ENCODE measurements at places on chromosomes 16 and 17.

DNA sequence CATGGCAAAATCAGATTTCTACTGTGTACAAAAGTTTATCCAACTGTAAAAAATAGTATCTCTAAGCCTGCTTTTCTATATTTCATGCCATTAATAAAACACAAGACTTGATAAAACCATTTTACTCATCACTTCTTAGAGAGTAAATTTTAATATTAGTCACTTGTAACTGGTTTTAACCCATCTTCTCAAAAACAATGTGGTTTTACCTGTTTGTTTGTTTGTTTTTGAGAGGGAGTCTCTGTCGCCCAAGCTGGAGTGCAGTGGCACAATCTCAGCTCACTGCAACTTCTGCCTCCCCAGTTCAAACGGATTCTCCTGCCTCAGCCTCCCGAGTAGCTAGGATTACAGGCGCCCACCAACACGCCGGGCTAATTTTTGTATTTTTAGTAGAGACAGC is 32.1 kb downstream of the UBE2G1 start:
- DNase-seq: no peak

DNA sequence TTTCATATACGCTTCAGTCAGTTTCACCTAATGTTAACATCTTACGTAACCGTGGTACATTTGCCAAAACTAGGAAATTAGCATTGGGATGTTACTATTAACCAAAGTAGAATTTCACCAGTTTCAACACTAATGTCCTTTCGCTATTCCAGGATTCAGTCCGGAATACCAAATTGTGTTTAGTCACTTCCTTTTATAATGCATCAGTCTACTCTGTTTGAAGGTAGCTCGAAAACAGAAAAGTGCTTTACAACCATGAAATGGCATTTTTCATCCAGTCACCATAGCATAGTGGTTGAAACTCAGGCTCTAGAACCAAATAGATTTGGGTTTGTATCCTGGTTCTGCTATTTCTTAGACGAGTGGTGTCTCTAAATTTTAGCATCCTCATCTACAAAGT is 29.4 kb downstream of the AP2B1 start:
- DNase-seq: no peak

DNA sequence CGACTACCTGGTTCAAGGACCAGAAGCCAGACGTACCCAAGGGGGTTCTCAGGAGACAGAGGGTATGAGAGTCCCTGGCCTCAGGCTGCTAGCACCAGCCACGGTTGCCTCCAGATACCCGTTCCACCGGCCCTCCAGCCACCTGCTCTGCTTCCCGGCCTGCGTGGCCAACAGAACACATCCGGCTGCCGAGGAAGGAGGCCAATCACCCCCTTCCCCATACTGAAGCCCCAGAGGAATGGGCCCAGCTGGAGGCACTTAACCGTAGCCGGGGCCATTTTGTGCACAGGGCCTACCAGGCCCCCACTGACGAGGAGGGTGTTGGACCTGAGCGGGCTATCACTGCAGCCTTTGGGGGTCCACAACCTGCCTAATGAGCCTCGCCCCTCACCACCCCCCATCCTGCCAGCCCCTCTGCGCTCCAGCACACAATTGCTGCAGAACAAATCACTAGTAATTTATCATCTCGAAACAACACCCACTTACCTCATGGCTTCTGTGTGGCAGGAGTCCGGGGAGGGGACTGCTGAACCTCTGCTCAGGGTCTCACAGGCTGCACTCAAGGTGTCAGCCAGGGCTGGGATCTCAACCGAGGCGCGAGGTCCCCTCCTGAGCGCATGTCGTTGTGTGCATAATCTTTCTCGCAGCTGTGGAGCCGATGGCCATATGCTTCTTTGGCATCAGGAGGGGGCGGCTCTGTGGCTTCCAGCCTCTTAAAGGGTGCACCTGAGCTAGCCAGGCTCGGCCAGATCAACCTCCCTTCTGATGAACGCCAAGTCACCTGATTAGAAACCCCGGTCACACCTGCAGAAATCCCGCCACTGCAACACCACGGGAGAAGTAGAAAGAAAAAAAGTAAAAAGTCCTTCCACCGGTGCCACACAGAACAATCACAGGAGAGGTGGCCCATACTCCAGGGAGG is 10.1 kb upstream of the KREMEN2 start:
- no peak for DNase-seq

DNA sequence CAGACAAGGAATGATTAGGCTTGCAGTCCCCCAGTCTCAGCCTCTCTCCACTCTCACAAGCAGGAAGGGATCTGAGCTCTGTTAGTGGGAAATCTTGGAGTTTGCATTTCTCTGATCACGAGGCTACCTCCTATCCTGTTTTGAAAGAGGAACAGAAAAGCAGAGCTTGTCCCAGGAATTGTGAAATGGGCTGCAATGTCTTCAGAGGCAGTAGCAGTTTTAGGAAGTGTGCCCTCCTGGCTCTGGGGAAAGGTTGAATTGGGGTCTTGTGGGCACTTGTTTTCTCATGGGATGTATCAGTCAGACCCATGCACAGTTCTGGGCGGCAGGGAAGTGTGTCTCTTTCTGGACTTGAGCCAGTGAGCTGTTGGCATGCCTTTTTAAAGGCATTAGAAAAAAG is 22.8 kb downstream of the NUP85 start:
- no peak for DNase-seq

- DNase-seq: no peak
Observed at GRCh38 chr17:61413661-61414126, 14.1 kb downstream of the TBX2 start.

- DNase-seq: no peak
Observed at GRCh38 chr17:74763565-74764387, 12.4 kb downstream of the NAT9 start.

DNA sequence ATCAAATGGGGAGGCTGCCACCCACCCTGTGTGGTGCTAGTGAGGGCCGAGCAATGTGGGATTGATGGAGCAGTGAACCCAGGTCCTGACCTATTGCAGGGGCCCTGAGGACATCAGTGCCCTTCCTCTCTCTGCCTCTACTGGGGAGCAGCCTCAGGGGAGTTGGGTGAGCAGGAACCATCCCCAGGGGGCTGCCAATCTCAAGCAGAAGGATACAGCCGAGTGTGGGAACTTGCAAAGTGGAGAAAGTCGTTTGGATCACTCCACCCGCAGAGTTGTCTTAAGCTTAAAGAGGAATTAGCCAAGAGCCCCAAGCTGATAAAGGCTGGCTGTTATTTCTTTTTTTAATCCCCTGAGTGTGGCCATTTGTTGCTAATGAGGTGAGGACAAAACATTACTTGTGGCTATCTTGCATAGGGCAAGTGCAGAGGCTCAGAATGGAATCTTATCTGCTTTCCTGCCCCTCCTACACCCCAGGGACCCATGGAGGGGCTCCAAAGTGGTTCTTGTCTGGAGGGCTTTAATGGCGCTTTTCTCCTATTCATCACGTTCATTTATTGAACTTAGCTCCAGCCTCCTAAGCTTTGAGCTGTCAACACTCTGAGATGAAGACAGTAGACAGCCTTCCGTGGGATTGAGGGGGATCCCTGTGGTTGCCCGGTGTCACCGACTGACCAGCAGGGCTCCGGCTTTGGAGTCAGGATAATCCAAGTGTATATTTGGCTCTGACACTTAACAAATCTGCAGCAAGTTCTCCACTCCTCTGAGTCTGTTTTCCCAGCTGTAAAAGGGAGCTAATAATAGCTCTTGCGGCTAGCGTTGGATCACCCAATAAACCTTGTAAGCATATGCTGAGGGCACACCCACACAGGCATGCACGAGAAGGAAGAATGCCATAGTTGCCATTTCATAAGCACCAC is 45.1 kb downstream of the MYH11 start:
- DNase-seq: peak; percentile 89

DNA sequence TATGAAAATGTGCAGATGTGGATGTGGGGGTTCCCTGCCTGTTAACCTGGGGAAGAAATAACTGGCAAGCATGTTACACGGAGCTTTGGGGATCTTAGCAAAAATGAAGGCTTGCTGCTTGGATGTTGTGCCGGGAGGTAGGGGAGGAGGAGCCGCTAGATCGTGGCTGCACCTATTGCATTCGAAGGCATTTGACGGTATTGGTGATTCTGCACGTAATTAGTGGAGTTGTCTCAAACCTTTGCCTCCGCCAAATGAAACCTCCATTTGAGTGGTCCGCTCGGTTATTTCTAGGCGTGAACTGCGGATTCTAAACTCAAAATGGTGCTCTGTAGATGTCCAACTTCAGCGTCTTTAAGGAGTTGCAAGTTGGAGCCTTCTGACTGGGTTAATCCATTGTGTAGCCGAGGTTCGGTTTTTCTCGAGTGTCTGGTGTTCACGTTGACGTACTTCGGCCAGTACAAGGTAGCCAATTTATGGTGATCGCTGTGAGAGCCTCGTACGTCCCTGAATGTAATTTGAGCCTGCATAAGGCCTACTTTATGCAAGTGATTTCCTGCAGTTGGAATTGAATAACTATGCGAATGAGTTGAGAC is 1.5 kb downstream of the TNRC6C start:
- peak; percentile 55 for DNase-seq

GRCh38 chr17:6641247-6641863 is 495 bp downstream of the TXNDC17 start:
- no peak for DNase-seq

GRCh38 chr16:80680839-80681238 is 123.6 kb downstream of the CDYL2 start:
- no peak for DNase-seq

DNA sequence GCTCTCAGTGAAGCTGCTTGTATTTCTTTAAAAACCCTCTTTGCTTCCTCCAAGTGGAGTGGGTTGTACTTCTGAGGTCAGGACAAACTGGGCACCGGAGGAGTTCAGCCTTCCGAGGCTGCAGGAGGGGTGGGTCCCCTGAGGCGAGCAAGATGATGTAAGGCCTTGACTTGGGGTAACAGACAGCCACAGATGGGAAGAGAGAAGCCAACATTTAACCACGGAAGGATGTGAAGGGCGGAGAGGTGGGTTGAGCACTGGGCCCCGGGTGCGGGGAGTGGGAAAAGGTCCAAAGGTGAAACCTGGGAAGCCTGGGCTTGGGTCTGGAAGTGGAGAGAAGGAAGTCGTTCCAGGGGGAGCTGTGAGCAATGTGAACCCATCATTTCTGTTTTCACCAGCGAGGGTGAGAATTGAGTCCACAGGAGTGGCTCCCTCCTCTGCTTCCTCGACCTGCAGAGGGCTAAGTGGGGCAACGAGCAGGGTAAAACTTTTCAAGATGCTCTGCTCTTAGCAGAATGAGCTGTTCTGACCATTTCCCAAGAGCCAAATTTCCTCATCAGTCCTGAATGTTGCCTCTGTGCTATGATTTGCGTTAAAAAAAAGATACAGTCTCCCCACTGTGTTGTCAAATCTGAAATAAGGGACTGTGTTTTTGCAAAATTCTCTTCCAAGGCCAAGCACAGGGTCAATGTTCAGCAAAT is 137.7 kb upstream of the CRHR1 start:
- no peak for DNase-seq

- peak; percentile 89 for DNase-seq
Observed at GRCh38 chr16:88773812-88774291, 11.2 kb downstream of the PIEZO1 start.

DNA sequence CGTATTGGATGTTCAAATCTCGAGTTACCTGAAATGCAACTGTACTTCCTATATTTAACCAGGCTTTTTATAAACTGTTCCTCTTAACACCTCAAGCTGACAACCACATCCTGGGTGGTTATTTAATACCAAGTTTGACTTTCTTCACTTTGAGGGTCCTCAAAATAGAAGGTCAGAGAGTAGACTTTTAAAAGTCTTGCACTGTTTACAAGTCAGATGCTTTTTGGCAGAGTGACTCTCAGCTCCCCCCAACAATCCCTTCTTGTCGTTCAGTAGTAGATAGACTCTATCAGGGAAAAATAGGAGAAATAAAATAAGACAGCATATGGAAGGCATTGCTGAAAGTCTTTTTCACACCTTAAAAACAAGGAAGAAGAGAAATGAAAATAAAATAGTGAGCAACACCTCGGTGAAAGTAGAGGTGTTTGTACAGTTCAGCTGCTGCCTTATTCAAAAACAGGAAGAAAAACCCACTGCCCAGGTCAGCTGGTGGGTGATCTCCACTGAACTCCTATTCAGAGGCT is 650.4 kb downstream of the WWOX start:
- DNase-seq: no peak

GRCh38 chr17:30824002-30824355 is 513 bp downstream of the CRLF3 start:
- peak; percentile 41 for DNase-seq

- peak; percentile 85 for DNase-seq
Observed at GRCh38 chr16:72561-73548, at the start of gene RHBDF1. TSS of gene RHBDF1 (minus strand) at chr16:72631. CDS start at chr16:65015, 7,616 bp downstream.

GRCh38 chr17:79272666-79273219 is 198.1 kb downstream of the ENGASE start:
- peak; percentile 7 for DNase-seq

- DNase-seq: no peak
Observed at GRCh38 chr17:51184124-51184523, 17.9 kb downstream of the NME2 start.

DNA sequence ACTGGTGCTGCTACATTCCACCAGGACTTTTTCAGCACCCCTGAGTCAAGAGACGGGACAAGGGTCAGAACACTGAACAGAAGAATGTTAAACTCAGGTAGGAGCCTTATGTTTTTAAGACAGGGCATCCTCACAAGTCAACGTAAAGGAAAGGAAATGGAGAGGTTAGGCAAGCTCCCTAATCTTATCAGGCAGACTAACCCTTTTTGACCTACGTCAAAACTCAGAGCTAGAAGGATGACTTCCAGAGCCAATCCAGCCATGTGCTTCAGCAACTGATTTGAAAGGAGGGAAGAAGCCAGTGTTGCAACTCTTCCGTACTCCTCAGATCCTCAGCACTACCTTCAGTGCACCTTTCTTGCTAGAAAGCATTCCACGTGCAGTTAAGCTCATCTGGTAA is 46.8 kb downstream of the REXO5 start:
- no peak for DNase-seq

GRCh38 chr17:3034578-3034920 is 28.9 kb downstream of the OR1D5 start:
- no peak for DNase-seq

DNA sequence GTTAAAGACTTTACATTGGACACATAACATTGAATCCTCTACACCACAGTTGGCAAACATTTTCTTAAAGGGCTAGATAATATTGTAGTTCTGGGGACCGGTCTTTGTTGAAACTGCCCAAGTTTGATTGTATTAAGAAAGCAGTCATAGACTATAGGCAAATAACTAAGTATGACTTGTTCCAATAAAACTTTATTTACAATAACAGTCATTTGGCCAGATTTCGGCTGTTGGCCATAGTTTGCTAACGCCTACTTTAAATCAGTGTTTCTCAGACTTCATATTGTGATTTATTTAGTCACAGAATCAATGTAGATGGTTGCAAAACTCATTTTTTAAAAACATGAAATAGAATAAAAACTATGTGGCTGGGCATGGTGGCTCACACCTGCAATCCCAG is 531.8 kb downstream of the XYLT1 start:
- no peak for DNase-seq

DNA sequence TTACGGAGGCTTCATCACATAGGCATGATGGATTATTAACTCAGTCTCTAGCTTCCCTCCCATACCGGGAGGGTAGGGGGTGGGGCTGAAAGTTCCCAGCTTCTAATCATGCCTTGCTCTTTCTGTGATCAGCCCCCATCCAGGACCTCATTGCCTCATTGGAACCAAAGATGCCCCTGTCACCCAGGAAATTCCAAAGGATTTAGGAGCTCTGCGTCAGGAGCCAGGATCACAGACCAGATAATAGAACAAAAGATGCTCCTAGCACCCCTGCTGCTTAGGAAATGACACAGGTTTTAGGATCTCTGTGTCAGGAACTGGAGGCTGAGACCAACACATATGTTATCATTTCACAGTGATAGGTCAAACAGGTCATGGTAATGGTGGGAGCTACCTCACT is 9.7 kb downstream of the USB1 start:
- DNase-seq: no peak

All from foreskin fibroblast (primary cell).